Natural killer cell (primary cell): ENCODE measurements at places on chromosomes 3 and 15. TPM values are rescaled to one million over a fixed set of nuclear protein-coding genes. Genes with fewer than 3 reads are reported as not detected.

GRCh38 chr3:187290503-187290902 is 1.0 kb downstream of the MASP1 start:
- DNase-seq: no peak

DNA sequence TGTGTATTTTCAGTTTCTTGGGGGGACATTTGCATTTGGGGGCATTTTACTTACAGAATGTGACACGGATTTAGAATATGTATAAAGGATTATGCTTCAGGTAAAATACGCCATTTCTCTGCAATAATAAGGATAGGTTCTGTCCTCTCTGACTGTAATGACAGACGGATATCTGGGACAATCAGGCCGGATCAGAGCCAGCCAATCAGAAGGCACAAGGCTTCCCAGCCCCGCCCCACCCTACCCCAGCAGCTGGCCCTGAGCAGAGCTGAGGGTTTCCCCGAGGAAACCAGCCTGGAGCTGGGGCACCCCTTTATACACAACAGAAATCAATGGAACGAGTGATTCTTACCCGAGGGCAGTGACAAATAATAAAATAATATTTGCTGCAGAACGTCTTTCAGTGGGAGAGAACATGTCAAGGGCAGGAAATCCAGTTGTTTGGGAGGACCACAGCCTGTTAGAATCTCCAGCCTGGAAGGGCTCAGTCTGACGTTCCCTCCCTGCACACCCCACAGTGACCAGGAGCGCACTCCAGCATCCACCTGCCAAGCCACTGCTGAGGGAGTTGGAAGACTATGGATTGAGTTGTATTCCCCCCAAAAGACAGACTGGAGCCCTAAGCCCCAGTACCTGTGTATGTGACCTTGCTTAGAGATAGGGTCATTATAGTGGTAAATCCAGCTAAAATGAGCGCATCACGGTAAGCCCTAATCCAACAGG is 30.3 kb upstream of the SEC13 start:
- DNase-seq: no peak

- no peak for DNase-seq
Measured at GRCh38 chr3:169841171-169841570, 28.5 kb upstream of the LRRC34 start.

MESP1 gene
- total RNA-seq: 2.9 TPM

MYRIP gene
- total RNA-seq: not detected

SAMMSON gene
- total RNA-seq: not detected

TTLL13 gene
- 0.18 TPM for total RNA-seq

MCF2L2 gene
- 4.9 TPM for total RNA-seq
